Stimulated activated CD4-positive, alpha-beta T cell treated with anti-CD3 and anti-CD28 coated beads, Interleukin-1b, Interleukin-23, amount 100 ng/mL, for 1 hour (primary cell): ENCODE measurements at places on chromosomes 7 and 10.

GRCh38 chr7:76423666-76424412 lies 911 bp upstream of the ZP3 start:
- no peak for DNase-seq

DNA sequence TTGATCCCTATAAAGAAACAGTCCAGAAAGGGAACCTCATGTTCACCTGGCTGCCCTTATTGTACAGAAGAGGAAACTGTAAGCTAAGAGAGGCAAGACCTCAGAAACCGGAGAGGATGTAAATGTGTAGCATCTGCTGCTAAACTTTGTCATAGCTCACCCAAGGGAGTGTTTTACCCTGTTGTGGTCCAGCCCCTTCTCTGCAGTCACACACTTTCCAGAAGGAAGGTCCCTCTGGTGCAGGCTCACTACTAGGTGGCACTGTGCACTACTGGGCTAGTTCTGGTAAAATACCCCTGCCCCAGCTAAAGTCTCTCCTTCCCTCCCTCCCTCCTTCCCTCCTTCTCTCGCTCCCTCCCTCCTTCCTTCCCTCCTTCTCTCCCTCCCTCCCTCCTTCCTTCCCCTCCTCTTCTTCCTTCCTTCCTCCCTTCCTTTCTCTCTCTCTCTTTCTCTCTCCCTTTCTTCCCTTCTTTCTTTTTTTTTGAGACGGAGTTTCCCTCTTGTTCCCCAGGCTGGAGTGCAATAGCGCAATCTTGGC lies 42.5 kb upstream of the LCOR start:
- DNase-seq: no peak

- DNase-seq: no peak
Measured at GRCh38 chr7:34751725-34752643, 94.0 kb downstream of the NPSR1 start.

GRCh38 chr7:64880322-64881297 lies 22.5 kb upstream of the ZNF273 start:
- no peak for DNase-seq

DNA sequence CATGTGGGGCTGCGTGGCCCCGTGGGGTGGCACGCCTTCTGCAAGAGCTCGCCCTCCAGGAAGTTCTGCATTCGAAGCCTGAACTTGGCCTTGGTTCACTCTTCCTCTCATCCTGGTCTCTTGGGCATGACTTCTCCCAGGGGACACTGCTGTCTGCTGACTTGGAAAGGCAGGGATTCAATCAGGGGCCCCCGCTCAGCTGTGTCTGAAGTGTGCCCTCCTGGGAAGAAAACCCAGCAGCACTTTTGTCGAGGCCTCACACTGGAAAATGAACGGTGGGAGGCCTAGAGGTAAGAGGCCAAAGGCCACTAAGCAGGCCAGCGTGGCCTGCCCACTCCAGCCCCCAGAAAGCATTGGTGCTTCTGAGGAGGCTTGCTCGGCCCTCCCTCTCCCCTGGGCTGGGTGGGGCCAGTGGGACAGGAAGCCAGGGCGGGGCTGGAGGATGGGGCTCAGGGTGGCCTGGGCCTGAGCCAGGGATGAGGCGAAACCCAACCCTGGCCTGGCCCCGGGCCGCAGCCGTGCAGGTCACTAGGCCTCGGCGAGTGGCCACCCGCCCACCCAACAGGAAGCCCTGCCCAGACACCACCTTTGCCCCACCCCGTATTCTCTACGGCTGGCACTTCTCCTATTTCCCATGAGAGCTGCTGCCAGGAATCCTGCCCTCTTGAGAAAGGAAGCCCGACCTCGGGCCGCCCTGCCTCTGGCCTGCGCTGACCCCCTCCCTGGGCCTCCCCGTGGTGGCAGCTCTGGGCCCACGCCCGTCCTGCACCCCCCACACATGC lies 81.1 kb downstream of the ZMIZ1 start:
- DNase-seq: no peak

DNA sequence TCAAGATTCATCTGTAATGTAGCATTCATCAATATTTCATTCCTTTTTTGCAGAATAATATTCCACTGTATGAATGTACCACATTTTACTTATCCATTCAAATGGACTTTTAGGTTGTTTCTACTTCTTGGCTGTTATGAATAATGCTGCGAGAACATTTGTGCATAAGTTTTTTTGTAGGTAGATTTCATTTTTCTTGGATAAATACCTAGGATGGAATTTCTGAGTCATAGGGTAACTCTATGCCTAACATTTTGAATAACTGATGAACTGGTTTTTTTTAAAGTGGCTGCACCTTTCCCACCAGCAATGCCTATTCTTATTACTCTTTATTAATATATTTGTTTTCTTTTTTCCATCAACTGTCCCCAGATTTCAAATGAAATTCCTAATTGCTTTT lies 9.1 kb upstream of the XPNPEP1 start:
- DNase-seq: no peak

DNA sequence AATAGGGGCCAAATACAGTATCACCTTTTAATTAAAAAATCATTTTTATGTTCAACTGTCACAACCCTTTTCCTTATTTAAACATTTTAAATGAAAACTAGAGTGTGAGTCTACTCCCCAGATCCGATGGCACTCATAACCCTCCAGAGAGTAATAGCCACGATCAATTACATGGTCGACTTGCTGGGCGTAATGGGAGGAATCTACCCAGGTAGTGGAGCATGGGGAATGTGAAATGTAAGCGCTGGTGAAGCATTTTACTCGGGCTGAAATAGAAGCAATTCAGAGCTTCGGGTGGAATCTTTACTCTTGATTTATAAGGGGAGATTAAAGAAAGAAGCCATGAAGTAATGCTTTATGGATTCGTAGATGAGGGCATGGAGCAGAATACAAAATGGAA lies 321.9 kb downstream of the ACTR3B start:
- no peak for DNase-seq

GRCh38 chr7:125256446-125256845 lies 326.8 kb upstream of the POT1 start:
- DNase-seq: no peak
